A549 treated with Hydrocortisone at 1 μM for 4 hours (cell line): ENCODE measurements at places on chromosomes 12 and 14. TPM values are rescaled to one million over a fixed set of nuclear protein-coding genes. Genes with fewer than 3 reads are reported as not detected.

The METTL25 gene
- 1.9 to 3.2 TPM (median 2.8 TPM) in 5 replicates for total RNA-seq

The TIMM9 gene
- total RNA-seq, result 69.5 to 83.1 TPM (median 73.7 TPM) in 5 replicates

The ITGA5 gene
- total RNA-seq, result 213 to 334 TPM (median 292 TPM) in 5 replicates

The AKAP3 gene
- 0.07 to 0.28 TPM (median 0.13 TPM) in 5 replicates for total RNA-seq

The RTN1 gene
- 0.07 to 0.12 TPM (median 0.12 TPM) in 3 of 5 replicates, not detected in the others for total RNA-seq

The TMCC3 gene
- total RNA-seq, result 0.90 to 1.9 TPM (median 1.6 TPM) in 5 replicates
